Progenitor cell of endocrine pancreas (in vitro differentiated cells): ENCODE measurements at places on chromosomes 4 and X.

DNA sequence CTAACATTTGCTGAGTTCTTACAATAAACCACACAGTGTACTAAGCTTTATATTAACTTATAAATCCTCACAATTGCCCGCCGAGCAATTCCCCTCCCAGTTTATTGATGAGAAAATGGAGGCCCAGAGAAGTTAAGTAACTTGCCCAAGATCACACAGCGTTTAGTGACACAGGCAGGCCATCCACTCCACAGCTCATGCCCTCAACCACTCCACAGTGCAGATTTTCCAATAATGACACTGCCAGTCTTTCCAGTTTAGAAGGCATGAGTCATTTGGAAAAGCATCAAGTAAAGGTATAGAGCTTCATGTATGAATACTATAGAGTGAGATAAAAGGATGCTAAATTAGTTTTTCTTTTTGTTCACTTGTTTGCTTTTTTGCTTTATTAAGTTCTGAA lies 208.5 kb downstream of the CAMK2D start:
- no peak for DNase-seq

- no peak for DNase-seq
Observed at GRCh38 chr4:61194571-61194970, 5.6 kb upstream of the ADGRL3 start.

DNA sequence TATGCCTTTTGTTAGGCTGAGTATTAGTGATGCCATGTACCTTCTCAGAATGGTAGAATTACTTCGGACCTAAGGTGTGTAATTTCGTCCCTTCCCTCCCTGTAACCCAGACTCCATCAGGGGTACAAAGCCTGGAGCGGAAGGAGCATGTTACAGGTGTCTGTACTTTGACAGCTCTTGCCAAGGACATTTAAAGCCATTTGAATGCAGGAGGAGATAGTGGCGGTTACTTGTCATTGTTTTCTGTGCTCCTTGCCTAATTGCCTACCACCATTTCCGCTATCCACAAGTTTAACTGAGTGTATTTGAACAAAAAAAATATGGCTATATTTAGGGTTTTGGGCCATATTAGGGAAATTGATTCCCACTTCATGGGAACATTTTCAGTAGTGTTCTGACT lies 1.8 kb downstream of the FNIP2 start:
- DNase-seq, result no peak

- DNase-seq, result no peak
Observed at GRCh38 chrX:154805696-154806091, 409 bp upstream of the MPP1 start.

GRCh38 chrX:142999199-142999701 lies 26.5 kb upstream of the SPANXN4 start:
- DNase-seq, result no peak

- DNase-seq, result no peak
Observed at GRCh38 chr4:177124349-177125064, 185.2 kb upstream of the NEIL3 start.
